NCI-H1092 (cell line): ENCODE measurements at places on chromosomes 4 and X.

- DNase-seq, result no peak
These were observed 9.3 kb downstream of the TMEM255A start for GRCh38 chrX:120301960-120302359.

- DNase-seq, result no peak
These were observed 37.4 kb downstream of the MAML3 start for GRCh38 chr4:140116442-140117104.

DNA sequence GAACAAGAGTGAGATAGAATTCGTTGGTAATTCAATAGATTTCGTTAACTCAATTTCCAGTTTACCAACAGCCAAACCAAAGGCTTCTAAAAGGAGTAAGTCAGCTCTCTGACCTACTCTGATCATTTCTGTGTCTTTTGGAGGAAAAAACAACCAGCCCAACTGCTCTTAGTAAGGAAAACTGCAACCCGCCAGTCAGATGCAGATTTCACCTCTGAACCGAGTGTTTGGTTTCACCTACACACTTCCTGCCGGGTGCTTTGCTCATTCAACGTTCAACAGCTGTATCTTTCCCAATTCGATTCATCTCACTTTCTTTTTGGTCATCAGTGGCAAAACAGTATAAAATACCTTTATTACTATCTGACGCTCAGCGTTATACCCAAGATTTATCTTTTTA lies 24.5 kb downstream of the TMSB4X start:
- no peak for DNase-seq

DNA sequence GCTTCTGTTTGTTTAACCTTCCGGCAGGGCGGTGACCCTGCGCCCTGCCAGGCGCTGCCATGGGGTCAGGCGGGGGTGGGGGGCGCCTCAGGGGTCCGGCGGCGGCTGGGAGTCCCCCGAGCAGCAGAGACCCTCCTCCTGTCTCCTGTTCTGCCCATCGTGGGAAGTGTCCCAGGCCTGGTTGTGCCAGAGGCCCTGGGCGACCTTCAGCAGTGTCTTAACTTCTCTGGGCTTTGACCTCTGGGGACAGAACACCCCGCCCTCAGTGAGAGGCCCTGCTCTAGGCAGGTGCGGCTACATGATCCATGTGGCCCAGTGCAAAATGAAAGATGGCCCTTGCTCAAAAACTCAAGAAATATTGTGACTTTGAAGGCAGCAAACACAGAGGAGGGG lies 22.8 kb upstream of the HMX1 start:
- no peak for DNase-seq

- no peak for DNase-seq
These were observed 169.9 kb upstream of the NDP start for GRCh38 chrX:44143061-44143602.

GRCh38 chr4:83080561-83080960 lies 34.0 kb downstream of the PLAC8 start:
- DNase-seq, result no peak

GRCh38 chr4:76811604-76812412 lies 86.1 kb downstream of the SOWAHB start:
- no peak for DNase-seq

- DNase-seq, result peak; percentile 95
These were observed 40.6 kb upstream of the LSM6 start for GRCh38 chr4:146134761-146135445.

DNA sequence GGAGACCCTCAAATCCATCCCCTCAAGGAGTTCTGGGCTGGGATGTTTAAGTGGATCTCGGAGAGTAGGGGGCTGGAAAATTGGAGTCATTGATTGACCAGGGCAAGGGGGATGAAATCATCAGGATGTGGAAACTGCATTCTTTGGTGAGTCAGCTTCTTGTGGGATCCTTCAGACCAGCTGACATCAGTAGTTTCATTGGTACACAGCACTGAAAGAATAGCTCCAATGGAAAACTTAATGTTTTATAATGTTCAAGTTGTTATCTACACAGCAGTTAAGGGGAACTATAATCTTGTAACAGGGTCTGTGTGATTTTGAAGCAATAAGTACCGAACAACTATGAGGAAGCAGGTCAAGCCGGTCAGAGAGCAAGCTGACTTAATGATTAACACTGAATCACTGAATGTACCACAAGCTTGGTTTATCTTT lies 506.1 kb downstream of the RPA4 start:
- no peak for DNase-seq

- no peak for DNase-seq
These were observed 14.0 kb upstream of the DUSP21 start for GRCh38 chrX:44829832-44830231.

DNA sequence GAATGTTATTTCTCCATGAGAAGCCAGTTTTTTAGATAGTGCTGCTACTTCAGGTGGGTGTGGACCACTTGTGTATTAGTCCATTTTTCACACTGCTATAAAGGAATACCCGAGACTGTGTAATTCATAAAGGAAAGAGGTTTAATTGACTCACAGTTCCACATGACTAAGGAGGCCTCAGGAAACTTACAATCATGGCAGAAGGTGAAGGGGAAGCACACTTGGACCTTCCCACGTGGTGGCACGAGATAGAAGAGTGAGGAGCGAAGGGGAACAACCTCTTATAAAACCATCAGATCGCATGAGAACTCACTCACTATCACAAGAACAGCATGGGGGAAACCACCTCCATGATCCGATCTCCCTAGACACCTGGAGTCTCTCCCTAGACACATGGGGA lies 3.4 kb upstream of the PPID start:
- no peak for DNase-seq

DNA sequence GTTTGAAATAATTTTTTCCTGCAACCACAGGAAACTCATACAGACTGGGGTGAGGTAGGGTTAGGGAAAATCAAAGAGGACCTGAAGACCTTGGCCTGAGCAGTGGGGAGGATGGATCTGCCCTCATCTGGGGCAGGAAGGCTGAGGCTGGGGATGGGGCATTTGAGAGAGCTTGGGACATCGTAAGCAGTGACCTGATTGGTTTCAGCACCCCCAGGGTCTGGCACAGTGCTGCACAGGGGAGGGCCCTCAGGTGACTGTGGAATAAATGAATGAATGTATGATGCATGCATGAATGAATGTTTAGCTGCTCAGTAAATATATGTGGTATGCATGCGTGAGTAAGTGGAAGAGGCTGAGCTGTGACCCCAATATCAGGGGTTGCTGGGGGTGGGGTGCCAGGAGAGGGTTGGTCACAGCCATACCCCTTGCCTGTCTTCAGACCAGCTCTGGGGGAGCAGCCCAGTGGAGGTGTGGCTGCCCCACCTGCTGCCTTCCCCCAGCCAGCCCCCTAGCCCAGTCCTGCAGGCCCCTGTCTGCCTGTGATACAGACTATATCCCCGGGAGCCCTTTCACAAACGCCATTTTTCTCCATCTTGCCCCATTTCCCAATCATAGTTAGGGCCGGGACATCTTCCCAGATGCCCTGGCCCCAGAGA lies 11.0 kb upstream of the TNIP2 start:
- no peak for DNase-seq

- DNase-seq, result no peak
These were observed 319.5 kb downstream of the KCNIP4 start for GRCh38 chr4:21628916-21629610.

DNA sequence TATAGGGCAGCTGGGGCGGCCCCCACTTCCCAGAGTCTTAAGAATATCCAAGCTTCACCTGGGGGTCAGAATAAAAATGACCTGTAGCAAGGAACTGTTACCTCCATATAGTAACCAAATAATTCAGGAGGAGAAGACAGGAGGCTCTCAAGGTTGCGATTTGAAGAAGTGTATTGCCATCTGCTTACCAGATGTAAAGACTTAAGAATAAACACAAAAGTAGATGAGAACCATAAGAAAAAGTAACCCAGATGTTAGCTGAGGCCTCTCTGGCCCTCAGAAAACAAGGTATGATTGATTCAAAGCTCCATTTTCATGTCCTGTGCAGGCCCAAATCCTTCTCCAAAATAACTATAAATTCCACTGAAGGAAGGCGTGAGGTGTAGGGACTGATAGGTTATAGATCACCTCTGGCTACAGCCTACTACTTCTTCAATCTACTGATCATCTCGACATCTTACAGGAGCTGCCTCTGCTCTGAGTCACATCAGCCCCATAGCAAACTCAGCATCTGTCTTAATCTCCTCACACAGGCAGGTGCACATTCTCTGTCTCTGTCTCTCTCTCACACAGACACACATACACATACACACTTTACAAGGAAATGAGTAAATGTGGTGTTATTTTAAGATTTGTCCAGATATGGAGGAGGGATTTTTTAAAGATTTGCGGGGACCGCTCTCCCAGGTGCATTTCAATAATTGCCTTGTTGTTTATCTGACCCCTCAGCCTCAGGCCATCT lies 193.9 kb upstream of the EDNRA start:
- no peak for DNase-seq

DNA sequence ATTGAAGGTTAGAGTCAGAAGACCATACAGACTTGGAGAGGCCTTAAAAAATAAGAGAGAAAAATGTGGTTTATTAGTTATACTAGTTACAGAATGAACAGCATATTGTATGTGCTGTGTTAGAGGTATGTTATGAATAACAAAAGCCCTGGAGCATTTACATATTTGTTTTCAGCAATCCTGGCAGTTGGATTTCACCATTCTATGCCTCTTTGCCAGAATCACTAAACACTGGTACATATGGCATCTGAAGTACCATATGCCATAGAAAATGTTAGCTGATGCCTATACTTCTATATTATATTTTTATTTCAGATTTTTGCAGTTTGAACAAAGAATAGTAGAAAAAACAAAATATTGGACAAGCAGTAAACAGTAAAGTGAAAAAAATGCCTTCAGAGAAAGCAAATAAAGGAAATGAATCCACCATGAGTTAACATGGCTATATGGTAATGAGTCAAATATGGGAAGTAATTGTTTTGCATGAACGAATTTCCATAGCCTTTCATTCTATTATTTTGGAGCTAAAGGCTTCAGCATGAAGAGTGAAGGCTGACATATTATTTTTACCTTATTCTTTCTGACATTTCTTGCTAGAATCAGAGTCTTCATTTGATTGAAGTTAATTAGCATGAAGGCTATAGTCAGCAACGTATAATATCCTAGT lies 41.9 kb upstream of the PRDM8 start:
- no peak for DNase-seq

DNA sequence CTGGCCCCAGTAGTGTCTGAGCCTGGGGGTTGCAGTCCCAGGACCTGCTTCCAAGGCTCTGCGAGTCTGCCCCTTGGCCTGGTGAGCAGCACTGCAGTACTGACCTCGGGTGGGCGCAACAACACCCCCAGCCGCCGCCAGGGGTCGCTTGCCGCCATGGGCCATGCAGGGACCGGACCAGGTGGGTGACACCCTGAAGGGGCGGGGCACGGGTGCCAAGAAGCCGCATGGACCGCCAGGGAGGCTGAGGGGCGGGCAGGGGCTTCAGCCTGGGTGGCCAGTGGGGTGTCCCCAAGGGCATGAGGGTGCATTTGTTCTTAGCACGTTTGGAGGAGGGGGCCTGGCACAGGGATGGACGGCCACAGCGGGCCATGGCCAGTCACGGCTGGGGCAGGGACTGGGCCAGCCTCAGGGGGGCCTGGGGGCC lies 25.0 kb downstream of the TACC3 start:
- peak; percentile 54 for DNase-seq

DNA sequence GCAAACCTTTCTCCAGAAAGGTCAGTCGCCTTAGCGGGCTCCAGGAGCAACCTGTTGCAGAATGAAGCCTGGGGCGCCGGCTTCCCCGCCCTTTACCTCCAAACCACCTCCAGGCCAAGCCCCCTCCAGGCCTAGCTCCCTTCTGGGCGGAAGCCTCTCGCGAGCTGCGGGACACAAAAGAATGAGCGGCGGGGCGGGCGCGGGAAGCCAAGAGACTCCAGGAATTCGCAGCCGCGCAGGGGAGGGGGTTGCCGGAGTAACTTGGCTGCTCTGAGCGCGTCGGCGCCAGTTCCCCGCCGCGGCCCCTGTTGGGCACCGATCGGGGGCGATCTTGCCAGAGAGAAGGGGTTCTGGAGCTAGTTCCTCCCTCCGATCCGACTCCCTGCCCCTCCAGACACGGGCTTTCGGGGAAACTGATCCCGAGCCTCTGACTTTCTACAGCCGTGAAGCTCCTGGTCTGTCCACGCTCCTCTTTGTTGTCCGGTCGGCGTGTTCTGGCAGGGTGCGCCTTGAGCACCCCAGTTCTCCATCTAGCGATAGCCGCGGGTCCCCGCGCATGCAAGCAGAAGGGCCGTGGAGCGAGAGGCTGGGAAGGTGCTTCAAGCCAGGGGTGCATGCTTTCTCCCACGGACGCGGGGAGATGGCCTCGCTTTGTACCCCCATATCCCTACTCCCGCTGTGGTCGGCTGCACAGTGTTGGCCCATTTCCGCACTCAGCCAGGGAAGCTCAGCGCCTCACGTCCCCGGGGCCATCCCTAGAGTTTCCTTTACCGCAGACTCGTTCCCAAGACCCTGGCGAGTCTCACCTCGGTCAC lies 1.2 kb downstream of the PROM1 start:
- DNase-seq, result peak; percentile 56
